ENCODE measurements at places on chromosomes 1 and 21.

DNA sequence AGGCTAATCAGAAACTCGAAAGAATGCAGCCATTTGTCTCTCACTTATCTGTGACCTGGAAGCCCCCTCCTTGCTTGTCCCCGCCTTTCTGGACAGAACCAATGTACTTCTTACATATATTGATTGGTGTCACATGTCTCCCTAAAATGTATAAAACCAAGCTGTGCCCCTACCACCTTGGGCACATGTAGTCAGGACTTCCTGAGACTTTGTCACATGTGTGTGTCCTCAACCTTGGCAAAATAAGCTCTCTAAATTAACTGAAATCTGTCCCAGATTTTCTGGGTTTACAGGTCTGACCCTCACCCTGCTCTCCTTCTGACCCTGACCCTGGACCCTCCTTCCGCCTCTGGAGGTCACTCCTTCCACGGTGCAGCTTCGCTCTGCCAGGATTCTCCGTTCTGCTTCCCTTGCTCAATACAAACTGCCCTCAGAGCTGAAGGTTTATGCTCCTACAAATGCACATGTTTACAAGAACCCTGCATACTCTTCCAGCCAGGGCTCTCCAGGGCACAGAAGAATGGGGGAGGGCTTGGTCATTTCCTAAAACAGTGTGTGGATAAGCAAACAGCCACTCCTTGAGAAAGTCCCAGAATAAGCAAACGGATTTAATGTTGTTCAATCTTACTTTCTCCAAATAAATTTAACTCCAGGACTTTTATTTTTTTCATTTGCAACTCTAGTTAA is 160.5 kb downstream of the ACTL8 start:
- no peak for DNase-seq

DNA sequence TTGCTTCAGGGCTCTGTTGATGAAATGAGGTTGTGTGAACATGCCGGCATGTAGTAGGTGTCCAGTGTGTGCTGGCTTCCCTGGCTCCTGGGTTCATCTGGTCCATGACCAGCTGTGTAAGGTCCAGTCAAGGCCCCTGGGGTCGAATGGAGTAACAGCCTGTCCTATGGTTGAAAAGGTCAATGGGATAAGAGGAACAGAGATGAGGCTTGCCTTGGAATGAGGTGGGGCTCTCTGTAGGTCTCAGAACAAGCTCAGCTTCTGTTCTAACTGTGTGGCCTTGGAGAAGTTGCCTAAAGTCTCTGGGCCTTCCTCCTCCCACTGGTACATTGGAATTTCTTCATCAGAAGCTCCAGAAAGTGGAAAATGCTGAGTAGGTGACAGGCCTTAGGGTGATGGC is 26.6 kb downstream of the RPS6KA1 start:
- DNase-seq: no peak

GRCh38 chr1:57102561-57103326 is 136.9 kb upstream of the C8B start:
- DNase-seq: no peak

DNA sequence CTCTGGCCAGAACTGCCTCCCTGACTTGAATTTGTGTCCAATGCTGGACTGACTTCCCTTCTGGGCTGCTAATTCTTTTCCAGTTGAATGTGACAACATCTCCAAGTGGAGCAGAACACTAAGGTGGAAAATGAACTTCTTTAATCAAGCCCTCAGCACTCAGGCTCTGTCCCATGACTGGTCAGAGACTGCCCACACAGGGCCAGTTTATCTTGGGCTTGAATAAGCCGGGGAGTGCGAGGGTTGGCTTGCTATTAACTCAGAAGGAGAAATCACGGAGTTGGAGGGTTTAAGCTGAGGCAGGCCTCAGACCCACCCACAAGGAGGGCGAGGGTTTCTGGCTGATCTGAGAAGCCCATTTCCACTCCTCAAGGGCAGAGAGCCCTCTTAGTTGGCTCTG is 12.4 kb downstream of the KCNA10 start:
- DNase-seq: no peak

- peak; percentile 31 for DNase-seq
Observed at GRCh38 chr1:58781541-58782177, 2.2 kb downstream of the JUN start.

DNA sequence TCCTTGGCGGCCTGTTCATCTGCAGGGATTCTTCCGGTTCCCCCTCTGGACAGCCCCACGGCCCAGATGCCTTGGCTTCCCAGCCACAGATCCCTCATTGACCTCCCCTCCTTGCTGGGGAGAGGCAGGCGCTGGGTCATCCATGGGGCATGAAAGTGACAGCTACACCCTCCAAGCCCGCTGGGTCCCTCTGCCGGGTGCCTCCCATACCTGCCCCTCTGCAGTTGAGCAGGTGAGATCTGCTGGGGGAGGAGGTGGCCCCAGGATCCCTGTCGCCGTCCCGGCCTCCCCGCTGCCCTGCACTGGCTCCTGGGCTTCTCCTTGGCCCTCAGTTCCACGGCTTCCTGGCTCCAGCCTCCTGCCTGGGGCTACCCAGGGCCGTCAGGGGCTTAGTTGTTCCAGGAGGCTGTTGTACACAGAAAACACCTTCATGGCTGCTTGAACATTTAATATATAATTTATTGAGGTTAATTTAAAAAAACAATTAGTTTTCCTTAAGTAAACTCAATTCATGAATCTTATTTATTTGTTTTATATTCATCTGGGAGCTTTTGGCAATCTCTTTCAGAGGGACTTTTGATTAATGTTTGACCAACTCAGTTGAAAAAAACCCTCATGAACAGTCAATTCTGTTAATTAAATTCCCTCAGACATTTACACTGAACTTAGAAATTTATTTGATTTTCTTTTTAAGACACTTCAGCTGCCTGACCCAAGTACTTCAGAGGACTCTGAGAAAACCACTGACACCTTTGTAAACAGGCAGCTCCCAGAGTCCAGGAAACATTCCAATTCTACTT is 67.6 kb upstream of the ABCG1 start:
- DNase-seq: no peak

GRCh38 chr1:9233241-9233941 is 1.2 kb upstream of the H6PD start:
- no peak for DNase-seq

DNA sequence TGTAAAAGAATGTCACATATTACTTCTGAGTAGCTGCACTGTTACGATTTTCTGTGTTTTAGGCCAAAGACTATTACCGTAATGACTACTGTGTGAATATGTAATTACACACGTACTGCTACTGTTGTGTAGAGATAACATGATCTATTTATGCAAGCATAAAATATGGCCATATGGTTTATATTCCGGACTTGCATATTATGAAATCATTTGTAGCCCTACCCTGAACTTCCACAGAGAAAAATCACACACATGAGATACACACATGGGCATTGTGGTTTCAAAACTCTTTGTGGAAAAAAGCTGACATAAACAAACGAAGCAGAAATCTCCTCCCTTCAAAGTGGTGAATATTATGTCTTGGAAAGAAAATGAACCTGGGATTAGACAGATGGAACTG is 373.0 kb upstream of the ADAMTS5 start:
- no peak for DNase-seq

DNA sequence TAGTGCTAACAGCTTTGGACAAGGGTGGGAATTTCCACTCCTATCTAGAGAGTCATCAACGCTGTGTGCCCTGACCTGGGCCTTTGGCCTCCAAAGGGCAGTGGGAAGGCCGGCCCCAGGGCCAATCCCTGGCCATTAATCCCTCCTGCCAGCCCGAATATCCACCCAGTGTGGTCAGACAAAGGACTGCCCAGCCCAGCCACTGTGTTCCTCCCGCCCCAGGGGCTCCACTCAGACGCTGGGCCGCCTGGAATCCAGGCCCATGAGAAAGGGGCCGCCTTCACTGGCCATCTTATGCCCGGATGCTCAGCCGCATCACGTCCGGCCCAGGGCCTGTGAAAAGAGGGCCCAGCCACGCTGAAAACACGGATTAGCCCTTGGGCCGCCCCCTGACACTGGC is 3.6 kb upstream of the FOXE3 start:
- DNase-seq: no peak

DNA sequence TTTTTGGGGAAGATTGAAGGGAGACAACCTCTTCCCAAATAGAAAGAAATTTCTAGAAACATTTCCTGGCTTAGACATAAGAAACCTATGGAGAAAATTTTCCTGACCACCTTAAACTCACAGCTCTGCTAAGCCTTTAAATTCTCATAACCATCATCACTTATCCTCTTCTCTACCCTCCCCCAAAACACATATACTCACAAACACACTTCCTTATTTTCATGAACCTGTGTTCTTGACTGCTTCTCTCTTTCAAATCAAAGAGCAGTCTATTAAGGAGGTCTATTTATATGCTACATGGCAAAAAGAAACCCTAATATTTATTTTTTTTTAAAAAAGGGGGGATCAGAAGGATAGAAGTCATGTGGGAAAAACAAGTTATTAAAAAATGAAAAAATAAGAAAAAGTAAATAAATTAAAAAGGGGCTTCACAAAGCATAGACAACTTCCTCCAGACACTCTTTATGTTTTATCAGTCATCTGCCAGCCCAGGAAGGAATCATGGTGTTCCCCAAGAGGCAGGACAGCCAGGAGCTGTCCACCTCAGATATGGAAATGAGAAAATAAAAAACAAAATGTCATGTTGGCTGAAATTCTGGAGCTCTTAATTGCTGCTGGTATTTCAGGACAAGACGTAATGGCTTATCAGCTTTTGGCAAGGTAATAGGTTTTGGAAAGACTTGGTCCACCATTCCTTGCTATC is 12.8 kb upstream of the RGS2 start:
- DNase-seq: no peak

DNA sequence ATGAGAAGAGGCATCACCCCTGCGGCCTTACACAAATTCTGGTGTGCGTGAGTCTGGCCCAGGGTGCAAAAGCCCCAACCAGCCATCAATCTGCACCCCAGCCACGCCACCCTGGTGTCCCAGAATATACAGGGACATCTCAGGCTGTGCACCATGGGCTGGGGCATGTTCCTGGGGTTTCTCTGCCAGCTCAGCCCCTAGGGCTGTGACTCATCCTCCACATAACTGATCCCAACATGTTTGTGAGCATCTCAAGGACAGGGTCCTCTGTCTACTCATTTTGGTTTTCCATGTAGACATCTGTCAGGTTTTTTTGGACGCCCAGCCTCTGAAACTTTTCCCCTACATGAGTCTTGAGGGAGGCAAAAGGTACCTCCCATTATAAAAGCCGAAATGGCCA is 511 bp downstream of the ZNF683 start:
- peak; percentile 46 for DNase-seq

- DNase-seq: no peak
Observed at GRCh38 chr1:116881879-116882520, 27.7 kb upstream of the PTGFRN start.

DNA sequence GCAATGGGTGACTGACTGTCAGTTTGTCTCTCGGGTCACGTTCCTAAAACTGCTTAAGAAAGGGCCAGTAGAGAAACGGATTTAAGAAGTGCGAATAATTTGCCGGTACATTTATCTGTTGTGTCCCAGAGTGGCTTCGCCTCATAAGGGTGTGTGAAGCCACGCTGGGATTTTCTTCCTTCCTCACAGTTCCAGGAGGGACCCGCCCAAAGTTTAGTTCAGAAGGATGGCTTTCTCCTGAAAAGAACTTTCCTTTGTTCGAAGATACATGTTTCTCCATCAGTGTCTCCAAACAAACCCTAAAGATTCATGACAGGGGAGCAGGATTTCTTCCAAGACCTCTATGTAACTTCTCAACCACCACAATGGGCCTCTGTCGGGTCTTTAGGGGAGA is 49.8 kb downstream of the ADAMTS1 start:
- no peak for DNase-seq

DNA sequence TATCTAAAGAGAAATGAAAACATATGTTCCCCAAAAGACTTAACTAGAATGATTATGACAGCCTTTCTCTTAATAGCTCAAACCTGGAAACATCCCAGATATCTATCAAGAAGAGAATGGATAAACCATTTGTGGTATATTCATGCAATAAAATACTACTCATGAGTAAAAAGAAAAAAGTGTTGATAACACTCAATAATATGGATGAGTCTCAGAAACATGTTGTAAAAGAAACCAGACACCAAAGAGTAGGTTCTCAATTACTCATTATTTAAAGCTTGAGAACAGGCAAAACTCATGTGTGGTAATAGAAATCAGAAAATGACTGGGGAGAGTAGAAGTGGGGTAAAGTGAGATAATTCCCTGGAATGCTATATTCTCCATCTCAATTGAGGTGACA is 154.1 kb downstream of the PHTF1 start:
- DNase-seq: no peak

DNA sequence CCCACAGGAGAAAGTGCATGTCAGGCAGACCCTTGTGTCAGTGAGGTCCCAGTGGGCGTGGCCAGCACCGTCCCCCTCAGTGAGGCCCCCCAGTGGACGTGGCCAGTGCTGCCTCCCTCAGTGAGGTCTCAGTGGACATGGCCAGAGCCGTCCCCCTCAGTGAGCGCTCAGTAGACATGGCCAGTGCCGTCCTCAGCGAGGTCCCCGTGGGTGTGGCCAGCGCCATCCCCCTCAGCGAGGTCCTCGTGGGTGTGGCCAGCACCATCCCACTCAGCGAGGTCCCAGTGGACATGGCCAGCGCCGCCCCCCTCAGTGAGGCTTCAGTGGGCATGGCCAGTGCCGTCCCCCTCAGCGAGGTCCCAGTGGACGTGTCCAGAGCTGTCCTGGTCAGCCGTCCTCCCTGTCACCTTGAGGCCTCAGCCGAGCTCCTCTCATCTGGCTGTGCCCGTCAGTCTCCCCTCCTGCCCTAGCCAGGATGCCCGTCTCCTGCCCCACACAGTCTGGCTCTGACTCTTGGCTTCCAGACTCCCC is 35.5 kb downstream of the PDE9A start:
- DNase-seq: no peak

GRCh38 chr1:105730701-105731100 is 1325.8 kb upstream of the PRMT6 start:
- DNase-seq: no peak

DNA sequence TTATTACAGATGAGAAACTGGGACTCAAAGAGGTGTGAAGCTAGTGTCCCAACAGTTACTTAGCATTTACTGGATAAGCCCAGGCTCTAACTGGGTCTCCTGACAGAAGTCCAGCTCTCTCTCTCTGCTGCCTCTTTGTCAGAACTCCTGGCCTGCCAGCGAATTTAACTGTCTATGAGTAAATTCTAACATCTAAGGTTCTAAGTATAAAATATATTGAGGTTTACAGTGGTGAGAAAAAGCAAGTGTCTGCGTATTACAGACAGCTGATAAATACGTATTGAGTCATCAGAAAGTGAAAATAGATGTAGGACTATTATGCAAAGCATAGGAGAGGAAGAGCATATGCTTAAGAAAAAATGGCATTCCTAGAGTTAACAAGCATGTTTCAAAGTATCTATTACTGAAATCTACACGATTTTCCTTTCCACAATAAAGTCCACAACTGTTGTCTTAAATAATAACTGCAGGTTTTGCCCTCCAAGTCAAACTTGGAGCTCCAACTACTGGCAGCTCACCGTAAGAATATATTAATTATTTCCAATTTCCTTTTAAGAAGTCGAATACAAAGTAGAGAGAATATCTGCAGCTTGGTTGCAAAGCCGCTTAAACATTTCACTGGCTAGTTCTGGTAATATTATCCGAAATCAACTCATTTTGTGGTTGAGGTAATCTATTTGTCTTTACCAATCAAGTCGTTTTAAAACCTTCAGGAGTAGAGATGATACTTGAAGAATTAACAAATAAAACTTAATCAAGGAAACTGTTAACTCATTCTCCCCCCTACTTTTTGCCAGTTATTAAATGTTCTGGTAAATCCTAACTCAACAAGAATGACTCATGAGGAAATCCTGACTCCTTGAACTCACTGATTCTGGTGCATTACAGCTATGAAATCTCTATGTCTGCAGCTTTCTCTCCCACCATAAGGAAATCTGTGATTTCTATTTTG is 1.4 kb upstream of the RGS2 start:
- no peak for DNase-seq

- DNase-seq: no peak
Observed at GRCh38 chr21:44780137-44780502, 21.5 kb downstream of the UBE2G2 start.

- DNase-seq: no peak
Observed at GRCh38 chr1:20948101-20948500, 161.0 kb upstream of the HP1BP3 start.

All from CD4-positive, alpha-beta T cell (primary cell).